ENCODE measurements at places on chromosomes 2 and 18.
A peak's percentile ranks its signal among the peaks of the same experiment; 100 is the strongest.

DNA sequence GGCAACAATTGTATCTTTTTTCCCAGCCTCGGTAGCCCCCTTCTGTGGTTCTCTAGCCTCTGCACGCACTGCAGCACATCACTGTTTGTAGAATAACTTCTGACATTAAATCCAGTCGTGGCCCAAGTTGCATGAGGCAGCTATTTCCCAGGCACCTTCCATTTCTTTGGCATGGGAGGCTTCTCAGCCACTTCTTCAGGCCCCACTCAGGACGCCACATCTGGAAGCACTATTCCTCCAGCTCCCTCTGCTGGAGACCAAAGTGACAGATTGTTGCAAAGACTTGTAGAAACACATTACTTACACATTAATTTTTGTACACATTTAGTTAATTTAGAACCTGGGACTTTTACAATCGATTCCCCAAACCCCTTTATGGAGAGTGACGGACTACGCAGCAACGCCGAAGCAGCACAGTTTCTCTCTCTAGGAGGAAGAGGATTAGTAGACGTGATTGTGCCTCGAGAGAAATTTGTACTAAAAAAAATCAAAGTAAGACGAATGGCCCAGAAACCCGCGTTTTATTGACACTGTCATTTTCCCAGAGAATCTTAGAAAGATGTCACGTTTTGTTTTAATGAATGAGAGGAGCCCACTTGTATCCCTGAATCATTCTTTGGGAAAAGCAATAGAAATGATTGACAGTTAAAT is 57.8 kb upstream of the RGPD5 start:
- no peak for DNase-seq

- DNase-seq, result no peak
Measured at GRCh38 chr18:61637319-61637718, 255.5 kb downstream of the RNF152 start.

GRCh38 chr2:101872480-101872879 is 119.3 kb upstream of the IL1R2 start:
- no peak for DNase-seq

- no peak for DNase-seq
Measured at GRCh38 chr2:134737671-134738070, 18.9 kb upstream of the TMEM163 start.

GRCh38 chr18:78580835-78581339 is 398.7 kb upstream of the SALL3 start:
- DNase-seq, result no peak

GRCh38 chr18:79905993-79906392 is 45.5 kb downstream of the SLC66A2 start:
- no peak for DNase-seq

DNA sequence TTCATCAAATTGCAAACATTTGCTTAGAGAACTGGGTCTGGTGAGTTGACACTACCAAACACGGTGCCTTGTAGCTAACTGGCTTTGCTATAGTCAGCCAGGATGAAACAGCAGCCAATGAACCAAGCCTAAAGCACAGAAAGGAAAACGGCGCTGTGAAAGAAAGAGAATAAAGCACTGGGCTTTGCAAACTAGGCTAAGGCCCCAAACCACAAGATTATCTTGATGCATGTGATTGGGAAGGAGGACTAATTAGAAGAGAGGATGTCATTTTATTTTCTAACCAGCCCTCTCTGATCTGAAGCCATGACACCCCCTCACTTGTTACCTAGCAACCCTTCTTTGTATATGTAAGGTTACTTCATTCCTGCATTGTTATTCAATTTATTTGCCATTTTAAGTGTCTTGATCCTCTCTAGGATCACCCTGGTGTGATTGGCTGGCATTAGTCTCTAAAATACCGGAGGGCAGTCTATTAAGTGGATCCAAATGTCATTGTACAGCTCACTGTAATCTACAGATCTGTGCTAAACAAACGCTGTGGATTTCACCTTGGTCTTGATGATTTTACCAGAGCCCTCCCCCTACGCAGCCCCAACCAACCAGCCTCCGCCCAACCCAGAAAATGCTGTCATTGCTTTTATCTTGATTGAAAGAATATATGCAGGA is 395.4 kb upstream of the ACVR2A start:
- peak; percentile 82 for DNase-seq
